ENCODE measurements at places on chromosomes 3 and 15.
A peak's percentile ranks its signal among the peaks of the same experiment; 100 is the strongest.

DNA sequence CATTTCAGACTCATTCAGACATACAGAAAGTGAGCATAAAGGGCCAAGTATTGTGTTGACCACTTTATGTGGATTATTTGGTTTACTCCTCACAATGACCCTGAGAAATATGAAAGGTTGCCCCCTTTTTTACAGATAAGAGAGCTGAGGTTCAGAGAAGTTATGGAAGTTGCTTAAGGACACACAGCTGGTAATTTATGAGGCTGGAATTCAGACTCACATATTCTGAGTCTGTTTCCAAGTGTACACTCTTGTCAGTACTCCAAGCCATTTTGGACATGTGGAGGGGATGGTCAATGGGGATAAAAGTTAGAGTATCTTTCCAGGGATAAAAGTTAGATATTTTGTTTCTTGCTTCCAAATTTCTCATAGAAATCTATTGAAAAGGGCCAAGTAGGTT lies 15.9 kb downstream of the ITPR1 start:
- no peak for DNase-seq

DNA sequence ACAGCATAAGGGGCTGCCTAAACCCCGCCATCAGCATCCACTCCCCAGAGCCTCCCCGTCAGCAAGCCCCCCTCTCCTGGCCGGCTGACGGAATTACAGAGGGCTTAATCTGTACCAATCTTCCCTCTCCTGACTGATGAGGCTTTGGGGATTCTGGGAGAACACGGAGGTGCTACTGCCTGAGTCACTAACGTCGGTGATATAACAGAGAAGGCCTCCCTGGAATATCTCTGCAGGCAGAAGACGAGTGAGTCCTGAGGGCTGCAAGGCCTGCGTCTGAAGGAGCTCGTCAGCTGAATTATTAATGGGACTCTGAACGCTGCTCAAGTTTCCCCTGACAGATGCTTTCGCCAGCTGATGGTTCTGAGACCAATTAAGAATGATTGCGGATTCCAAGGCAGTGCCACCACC lies 147.7 kb downstream of the XXYLT1 start:
- DNase-seq, result no peak

- peak; percentile 10 for DNase-seq
Observed at GRCh38 chr3:161822291-161822690, 325.7 kb downstream of the OTOL1 start.

GRCh38 chr3:131735116-131735515 lies 232.3 kb upstream of the MRPL3 start:
- no peak for DNase-seq

DNA sequence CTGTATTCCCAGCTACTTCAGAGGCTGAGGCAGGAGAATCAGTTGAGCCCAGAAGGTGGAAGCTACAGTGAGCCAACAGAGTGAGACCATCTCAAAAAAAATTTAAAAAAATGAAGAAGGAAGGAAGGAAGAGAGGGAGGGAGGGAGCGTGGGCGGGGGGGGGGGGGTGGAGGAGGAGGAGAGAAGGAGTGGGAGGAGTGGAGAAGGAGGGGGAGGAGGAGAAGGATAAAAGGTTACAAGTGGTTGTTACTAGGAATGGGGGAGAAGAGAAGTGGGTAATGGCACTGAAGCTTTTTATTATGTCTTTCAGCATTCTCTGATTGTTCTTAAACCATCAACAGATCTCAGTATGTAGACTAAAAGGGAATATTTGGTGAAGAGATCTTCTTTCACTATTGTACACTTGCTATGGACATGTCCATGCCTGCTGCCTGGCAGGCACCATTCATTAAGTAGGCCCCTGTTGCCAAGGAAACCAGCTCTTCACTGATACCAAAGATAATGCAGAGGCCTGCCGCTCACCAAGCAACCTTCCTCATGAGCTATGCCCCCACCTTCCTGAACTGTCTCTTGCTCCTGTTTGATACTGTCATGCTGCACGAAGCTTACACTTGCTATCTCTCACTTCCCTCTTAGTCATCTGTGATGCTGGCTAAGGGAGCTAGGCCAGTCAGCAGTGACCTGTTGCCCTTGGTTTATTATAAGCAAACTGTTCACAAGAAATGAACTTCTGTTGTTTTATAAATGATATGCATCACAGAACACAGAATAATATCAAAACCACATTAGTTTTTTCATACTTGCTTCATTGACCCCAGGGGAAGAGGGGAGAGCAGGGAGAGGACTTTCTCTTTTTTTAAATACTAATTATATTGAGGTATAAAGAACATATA lies 23.1 kb downstream of the EPM2AIP1 start:
- DNase-seq, result no peak

Data from hippocampal formation (tissue), 2 donors.